ENCODE measurements at places on chromosomes 1 and 21.
A peak's percentile ranks its signal among the peaks of the same experiment; 100 is the strongest.

DNA sequence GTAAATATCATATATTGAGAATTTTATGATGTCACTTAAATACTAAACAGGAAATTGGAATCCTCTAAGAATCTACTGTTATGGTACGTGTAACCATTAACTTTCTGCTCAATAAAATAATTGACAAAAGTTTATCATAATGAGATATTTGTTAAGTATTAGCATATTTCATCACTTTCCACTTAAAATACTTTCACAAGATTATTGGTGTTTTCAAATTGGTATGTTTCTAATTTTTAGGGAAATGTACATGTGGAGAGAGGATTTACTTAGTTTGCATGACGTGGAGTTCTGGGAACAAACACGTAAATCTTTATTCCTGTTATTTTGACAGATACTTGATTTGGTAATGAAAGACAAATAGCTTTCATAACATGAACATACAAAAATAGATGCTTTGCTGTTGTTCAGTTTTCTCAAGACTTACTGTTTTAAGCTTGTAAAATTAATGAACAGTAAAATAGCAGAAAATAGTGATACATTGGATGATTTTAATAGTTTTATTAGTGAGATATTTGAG, 1.6 kb downstream of the SRSF11 start:
- DNase-seq: no peak

DNA sequence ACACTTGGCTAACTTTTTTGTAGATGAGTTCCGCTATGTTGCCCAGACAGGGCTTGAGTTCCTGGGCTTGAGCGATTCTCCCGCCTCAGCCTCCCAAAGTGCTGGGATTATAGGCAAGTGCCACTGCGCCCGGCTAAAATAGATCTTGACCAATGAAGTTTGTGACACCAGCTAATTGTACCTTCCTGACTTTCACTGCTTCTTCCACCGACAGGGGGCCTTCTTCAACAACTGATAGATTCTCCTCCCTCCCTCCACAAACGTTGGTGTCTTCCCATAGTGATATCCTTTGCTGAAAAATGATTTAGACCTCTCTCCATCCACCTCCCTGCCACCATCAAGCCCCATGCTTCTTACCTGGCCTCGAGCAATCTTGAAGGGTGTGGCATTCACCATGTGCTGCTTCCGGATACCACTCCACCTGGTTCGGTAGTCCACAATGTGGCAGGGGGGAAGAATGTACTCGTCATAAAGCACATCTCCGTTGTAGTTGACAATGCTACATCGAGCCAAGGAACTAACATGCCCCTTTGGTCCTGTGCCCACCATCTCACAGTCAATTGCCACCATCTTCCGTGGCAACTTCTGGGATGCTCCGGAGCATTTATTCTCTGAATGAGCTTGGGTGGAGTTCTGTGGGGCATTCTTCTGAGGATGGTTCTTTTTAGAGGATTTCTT, 1.6 kb upstream of the METTL25B start:
- DNase-seq: peak; percentile 77

GRCh38 chr1:182861994-182862393, 22.8 kb downstream of the DHX9 start:
- peak; percentile 12 for DNase-seq

GRCh38 chr1:12040457-12041051, 21.3 kb downstream of the MIIP start:
- DNase-seq: peak; percentile 70

DNA sequence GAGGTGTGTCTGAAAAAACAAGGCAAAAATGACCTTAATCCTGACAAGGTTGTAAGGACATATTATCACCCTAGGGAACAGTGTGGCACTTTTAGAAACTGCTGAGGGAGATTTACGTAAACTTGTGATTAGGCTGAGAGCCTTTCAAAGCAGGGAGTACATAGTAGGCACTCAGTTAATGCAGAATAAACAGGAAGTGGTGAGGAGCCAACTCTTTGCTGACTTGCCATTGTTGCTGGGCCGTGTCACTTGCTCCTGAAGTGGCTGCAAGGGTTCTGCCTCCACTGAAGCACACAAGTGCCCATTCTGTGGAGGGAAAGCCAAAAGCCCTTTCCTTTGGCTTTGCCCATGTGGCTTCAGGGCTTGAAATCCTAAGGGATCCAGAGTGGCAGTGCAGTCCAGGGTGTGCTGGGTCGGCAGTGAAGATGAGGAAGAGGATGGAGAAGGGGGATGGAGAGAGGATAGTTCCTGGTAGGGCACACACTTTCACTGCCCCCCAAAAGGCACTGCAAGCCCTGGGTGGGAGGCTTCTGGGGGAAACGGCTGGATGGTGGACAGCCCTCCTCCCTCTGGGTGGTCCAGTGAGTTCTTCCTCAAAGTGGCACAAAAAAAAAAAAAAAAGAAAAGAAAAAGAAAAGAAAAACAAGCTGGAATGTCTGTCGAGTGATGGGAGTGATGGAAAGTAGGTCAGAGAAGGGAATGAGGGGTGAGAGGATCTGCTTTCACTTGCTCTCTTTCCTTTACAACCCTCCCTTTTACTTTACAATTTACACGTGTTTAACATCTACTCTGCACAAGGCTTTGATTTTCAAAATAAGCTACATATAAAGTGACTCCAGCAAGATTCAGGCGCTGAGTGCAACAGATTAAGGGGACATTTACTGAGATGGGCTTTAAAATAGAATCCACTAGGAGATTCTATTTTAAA, 13.7 kb upstream of the RHEX start:
- no peak for DNase-seq

- no peak for DNase-seq
Measured at GRCh38 chr1:230883967-230884366, 15.6 kb upstream of the C1orf198 start.

GRCh38 chr1:116684575-116684974, 17.0 kb upstream of the IGSF3 start:
- no peak for DNase-seq

All from hepatic stellate cell (primary cell).